ENCODE measurements at places on chromosomes 6 and 20. TPM values are rescaled to one million over a fixed set of nuclear protein-coding genes. Genes with fewer than 3 reads are reported as not detected.

- no peak for DNase-seq
Observed at GRCh38 chr6:84568971-84569370, 195.4 kb downstream of the TBX18 start.

DNA sequence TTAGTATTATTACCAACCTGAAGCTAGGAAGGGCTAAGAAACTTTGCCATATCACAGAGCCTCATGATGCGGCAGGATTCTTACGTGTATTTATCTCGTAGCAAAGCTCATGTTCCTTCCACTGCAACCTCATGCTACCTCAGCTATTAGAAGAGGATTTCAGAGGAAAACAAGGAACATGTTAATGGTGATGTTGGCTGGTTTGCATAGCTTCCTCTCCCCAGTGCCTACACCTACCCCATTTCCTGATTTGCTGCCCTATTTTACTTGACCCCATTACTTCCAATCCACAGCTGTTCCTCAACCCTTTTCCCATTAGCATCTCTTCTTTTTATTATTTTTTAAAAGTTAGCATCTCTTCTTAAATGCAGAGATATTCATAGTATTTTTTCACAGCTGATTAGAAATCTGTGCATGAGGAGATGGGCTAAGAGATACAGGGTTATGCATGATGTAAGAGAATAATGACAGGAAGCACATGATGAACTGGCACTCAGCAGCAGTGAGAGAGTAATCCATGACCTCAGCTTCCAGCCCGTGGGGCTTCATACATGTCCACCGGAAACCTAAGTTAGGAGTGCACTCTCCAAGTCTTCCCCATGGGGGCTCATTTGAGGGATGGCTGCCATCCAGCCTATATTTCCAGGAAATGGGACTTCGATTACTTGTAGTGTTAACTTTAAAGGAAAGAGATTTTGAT is 106.1 kb upstream of the ASF1A start:
- no peak for DNase-seq

DNA sequence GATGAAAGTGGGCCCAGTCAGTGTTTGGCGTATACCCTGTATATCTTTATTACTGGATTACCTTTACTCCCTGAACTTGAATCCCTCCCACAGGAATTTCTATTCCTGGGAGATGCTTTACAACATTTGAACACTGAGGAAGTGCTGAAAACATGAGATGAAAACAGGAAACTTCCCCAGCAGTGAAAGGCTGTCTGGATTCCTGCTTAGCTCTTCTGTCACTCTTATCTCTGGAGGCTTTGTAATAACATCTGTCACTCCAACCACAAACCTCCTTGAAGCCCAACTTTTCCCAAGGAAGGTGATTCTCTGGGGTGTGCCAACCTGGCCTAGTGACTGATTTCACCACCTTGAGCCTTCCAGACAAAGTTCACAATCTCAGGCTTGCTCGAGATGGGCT is 264.5 kb upstream of the BMP2 start:
- DNase-seq = no peak

GRCh38 chr20:33570743-33571142 is 80.8 kb downstream of the CBFA2T2 start:
- DNase-seq = no peak

DNA sequence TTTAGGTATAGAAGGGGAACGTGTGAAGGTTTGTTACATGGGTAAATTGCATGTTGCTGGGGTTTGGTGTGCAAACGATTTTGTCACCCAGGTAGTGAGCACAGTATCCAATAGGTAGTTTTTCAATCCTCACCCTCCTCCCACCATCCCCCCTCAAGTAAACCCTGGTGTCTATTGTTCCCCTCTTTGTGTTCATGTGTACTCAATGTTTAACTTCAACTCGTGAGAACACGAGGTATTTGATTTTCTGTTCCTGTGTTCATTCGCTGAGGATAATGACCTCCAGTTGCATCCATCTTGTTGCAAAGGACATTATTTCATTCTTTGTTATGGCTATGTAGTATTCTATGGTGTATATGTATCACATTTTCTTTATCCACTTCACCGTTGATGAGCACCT is 11.6 kb upstream of the VNN1 start:
- no peak for DNase-seq

- DNase-seq = no peak
Observed at GRCh38 chr20:37528446-37529213, 954 bp upstream of the BLCAP start.

- no peak for DNase-seq
Observed at GRCh38 chr6:90311569-90311968, 14.9 kb upstream of the BACH2 start.

DNA sequence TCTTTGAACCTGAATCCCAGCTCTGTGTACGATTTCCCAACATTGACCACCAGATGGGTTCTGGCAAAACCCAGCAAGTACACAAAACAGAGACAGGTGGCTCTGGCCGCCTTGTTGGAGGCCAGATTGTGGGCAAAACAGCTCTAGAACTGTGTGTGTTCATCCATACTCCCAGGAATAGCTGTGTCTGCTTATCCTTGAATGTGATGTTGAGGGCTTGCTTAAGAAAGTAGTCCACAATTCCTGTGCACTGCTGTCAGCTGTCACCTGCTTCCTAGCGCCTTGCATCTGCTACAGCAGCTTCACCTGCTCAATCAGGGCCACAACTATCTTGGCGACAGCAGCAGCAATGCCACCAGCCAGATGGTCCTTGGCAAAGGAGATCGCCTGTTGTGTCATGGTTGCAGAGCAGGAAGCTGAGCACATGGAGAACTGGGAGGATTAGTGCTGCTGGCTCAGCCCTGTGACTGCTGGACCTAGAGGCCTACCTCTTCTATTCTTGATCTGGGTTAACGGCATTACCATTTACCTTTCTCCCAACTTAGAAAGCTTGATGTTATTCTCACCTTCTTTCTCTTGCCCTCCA is 3.7 kb upstream of the SMAP1 start:
- DNase-seq = no peak

HEY2 gene
- polyA plus RNA-seq = 3.0 TPM

TMEM244 gene
- not detected for polyA plus RNA-seq

GLP1R gene
- polyA plus RNA-seq = 0.05 TPM

IYD gene
- polyA plus RNA-seq = 0.03 TPM

ZSCAN9 gene
- 12.8 TPM for polyA plus RNA-seq
